CD4-positive, CD25-positive, alpha-beta regulatory T cell (primary cell): ENCODE measurements at places on chromosomes 2 and 18. TPM values are rescaled to one million over a fixed set of nuclear protein-coding genes. Genes with fewer than 3 reads are reported as not detected.
A peak's percentile ranks its signal among the peaks of the same experiment; 100 is the strongest.

The ITGB6 gene
- total RNA-seq: not detected

The SOCS6 gene
- total RNA-seq: 0.39 TPM

The ALPP gene
- not detected for total RNA-seq

The SLC20A1 gene
- total RNA-seq: 130 TPM

The ATOH8 gene
- not detected for total RNA-seq

DNA sequence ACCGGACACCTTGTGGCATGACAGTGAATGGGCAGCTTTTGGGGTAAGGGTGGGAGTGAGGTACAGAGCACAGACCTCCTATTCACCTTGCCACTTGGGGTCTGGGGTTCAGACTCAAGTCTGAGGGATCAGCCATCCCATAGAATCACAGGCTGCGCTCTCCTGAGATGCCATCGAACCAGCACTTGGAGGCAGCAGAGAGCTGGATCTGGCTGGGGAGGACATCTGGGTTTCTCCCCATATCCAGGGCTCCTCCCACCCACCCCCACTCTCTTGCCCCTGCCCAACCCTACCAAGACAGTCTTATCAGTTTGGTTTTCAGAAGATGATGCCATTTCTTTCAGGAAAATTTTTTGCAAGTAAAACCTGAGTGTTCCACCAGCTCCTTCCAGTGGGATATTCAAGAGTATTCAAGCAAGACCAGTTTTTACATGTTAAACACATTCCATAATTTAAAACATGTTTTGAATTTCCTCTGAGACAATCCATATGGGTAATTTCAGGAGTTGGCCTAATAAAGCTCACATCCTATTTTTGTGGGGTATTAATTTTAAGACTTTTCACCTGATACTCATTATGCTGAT lies 29.2 kb upstream of the TEX44 start:
- peak; percentile 44 for DNase-seq

- DNase-seq: no peak
Measured at GRCh38 chr2:220034426-220035130, 407.1 kb downstream of the SLC4A3 start.

GRCh38 chr18:58046093-58046793 lies 2.2 kb downstream of the NEDD4L start:
- DNase-seq: no peak

GRCh38 chr2:52145005-52145404 lies 1113.1 kb upstream of the NRXN1 start:
- no peak for DNase-seq

DNA sequence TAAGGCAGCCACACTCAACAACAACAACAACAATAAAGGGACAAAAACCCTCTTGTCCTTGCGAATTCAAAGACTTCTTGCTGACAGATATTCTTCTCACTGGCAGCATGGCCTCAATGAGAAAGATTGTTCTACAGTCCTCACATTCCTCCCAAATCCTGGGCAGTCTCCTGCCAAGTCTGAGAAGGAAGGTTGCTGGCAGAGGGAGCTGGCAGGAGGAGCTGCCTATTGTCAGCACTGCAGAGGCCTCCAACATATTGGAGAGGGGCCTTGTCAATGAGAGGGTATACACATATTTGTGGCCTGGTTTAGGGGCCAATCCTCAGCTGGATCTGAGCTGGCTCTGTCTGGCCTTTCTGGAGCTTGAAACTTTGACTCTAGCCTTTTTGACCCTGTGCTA lies 63.5 kb downstream of the LAMA3 start:
- no peak for DNase-seq

- no peak for DNase-seq
Measured at GRCh38 chr2:146523196-146523595, 1321.6 kb upstream of the ACVR2A start.

- no peak for DNase-seq
Measured at GRCh38 chr2:231308219-231308618, 87.3 kb upstream of the B3GNT7 start.
